ENCODE measurements at places on chromosomes 7 and 10. TPM values are rescaled to one million over a fixed set of nuclear protein-coding genes. Genes with fewer than 3 reads are reported as not detected.

DOCK4 gene
- 19.1 TPM for total RNA-seq

- no peak for DNase-seq
Measured at GRCh38 chr10:69439350-69439739, 11.9 kb upstream of the TSPAN15 start.

CH25H gene
- not detected for total RNA-seq

DNA sequence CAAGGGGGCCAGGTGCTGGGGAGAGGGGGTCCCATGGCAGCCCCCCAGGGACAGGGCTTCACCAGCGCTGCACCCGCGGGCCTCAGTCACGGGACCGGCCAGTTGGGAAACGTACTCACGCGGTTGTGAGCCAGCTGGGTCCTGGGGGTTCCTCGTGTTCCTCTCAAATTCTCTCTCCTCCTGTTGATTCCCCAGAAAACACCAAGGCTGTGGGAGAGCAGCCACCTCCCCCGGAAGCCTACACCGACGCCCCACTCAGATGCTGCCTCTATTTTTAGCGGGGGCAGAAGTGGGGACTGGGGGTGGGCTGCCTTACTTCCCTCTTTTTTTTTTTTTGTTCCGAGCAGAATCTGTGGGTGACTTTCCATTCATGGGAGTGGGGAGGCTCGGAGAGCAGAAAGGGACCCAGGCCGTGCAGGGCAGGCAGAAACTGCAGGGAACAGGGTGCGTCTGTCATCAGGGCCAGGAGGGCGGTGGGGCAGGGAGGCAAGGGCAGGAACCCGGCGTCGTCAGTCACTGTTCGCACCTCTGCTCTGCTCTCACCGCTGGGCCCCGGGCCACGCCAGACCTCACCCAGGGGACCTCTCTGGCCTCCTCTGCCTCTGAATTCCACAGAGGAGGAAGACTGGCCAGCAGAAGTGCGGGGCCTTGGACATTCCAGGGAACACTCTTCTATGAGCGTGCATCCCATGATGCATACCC is 63.1 kb downstream of the CARD11 start:
- DNase-seq = no peak

HIF1AN gene
- total RNA-seq = 10.7 TPM

DNA sequence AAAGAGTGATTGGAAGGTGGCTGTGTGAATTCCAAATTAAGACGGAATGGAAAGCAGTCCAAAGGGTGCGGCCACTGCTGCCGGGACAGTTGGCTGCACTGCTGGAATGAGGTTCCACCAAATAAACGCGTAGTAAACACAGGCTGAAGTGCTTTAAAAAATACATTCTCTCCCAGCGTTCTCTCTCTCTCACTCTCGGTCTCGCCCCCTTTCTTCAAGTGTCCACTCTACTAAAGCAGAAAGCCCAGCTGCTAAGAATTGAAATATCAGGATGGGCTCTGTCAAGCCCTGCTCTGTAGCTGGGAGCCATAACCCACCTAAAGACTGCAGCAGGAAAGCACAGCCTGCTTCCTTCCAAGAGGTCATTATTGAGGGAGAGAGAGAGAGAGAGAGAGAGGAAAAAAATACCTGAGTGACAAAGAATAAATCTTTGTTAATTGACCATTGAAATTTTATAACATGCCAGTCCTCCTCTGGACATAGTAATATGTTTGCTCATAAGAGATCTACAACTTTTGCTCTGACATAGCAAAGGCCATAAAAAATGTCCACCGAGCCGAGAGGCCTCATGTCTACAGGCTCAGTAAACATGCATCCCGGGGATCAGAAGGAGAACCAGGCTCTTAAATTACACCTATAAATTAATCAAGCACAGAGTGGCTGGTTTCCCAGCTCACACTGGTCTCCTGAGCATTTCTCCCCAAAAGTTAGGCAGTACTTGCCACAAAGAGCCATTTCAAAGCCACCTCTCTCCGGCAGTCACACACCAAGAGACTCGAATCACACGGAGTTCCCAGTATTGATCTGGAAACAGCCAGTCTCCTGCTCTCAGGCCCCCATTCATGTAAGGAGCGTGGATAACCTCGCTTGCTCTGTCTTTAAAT is 72.8 kb downstream of the FGFR2 start:
- no peak for DNase-seq

TAS2R16 gene
- not detected for total RNA-seq

DNA sequence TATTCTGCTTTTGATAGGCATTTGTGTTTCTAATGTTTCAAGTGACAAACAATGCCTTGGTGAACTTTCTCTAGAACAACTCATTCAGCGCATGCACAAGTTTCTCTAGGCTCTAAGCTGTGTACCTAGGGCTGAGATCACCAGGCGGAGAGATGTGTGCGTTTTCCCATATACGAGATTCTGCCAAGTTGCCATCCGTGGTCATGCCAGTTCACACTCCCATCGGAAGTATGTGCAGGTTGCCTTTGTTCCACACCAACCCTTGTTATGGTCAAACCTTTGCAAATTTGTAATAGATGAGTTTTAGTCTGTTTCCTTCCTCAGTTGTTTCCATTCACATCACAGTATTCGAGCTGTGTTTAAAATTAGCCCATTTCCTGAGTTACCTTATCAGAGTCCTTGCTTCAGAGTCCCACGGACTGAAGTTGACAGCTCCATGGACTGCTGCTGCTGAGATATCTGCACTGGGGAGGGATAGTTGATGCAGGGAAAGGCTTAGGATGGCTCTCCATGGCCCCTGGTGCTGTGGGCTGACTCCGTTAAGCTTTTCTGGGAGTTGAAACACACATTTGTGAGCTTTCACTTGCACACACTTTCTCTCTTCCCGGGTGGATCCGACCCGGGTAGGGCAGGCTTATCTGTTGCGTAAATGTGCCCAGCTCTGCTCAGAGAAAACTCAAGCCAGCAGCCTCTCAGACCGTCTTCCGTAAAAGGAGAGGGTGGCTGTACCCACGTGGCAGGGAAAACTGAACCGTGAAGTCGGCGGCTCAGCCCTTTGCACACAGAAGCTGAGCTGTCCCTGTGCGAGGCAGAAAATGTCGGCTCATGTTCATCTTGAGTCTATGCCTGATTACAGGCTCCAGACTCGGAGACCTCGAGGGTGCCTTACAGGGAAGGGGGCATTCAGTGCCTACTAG is 49.4 kb downstream of the HK1 start:
- DNase-seq = no peak

MRLN gene
- not detected for total RNA-seq

Data from HepG2 (cell line).